Lung microvascular endothelial cell (primary cell): ENCODE measurements at places on chromosomes 13 and 19.

DNA sequence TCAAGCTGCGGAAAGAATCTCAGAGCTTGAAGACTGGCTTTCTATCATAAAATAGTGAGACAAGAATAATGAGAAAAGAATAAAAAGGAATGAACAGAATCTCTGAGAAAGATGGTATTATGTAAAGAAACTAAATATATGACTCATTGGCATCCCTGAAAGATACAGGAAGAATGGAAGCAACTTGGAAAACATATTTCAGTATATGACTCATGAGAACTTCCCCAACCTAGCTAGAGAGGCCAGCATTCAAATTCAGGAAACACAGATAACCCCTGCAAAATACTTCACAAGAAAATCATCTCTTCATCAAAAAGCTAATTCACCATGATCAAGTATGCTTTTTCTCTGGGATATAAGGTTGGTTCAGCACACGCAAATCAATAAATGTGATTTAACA, 2318.0 kb downstream of the PCDH9 start:
- peak; percentile 7 for DNase-seq

GRCh38 chr13:52798770-52799430, 49.5 kb downstream of the PCDH8 start:
- DNase-seq, result no peak

DNA sequence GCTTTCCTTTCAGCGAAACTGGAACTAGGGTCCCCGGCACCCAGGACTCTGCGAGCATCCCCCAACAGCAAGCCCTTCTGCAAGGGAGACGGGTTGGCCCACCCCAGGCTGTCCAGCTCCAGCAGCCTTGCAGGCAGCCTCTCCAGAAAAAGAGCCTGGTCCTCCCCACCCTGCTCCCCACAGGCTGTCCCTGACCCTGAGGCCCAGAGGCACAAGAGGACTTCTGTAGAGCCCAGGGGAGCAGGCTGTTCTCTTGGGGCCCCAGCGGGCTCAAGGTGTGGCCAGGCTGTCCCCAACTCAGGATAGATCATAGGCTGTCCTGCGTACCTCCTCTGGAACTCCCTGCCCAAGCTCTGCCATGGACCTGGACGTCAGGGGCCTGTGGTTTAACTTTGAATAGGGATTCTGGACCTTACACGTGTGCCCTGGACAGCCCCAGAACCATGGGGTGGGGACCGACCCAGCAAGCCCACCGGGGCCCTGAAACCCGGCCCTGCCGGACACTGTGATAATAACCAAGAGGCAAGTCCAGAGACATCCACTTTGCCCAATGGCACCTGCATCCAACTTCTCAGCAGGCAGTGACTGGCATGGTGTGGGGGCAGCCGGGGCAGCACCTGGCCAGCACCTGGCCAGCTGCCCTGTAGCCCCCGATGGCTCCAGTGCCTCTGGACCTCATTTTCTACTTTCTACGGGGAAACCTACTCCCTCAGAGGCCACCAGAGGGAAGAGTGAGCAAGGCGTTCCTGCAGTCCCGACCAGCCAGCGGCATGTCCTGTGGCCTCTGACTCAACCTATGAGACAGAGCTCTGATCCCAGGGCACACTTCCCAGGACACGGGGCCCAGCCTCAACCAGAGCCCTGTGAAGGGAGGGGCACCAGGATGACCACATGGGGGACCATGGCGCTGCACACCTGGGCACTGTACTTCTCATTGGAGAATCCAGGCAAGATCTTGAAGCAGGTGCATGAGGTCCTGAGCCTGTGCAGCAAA, 50.9 kb upstream of the TPM4 start:
- peak; percentile 63 for DNase-seq

GRCh38 chr19:4448147-4448985, 9.2 kb downstream of the UBXN6 start:
- DNase-seq, result no peak
